ENCODE measurements at places on chromosomes 3 and 15.

- no peak for DNase-seq
These were observed 32.4 kb downstream of the SCN11A start for GRCh38 chr3:39019299-39019698.

DNA sequence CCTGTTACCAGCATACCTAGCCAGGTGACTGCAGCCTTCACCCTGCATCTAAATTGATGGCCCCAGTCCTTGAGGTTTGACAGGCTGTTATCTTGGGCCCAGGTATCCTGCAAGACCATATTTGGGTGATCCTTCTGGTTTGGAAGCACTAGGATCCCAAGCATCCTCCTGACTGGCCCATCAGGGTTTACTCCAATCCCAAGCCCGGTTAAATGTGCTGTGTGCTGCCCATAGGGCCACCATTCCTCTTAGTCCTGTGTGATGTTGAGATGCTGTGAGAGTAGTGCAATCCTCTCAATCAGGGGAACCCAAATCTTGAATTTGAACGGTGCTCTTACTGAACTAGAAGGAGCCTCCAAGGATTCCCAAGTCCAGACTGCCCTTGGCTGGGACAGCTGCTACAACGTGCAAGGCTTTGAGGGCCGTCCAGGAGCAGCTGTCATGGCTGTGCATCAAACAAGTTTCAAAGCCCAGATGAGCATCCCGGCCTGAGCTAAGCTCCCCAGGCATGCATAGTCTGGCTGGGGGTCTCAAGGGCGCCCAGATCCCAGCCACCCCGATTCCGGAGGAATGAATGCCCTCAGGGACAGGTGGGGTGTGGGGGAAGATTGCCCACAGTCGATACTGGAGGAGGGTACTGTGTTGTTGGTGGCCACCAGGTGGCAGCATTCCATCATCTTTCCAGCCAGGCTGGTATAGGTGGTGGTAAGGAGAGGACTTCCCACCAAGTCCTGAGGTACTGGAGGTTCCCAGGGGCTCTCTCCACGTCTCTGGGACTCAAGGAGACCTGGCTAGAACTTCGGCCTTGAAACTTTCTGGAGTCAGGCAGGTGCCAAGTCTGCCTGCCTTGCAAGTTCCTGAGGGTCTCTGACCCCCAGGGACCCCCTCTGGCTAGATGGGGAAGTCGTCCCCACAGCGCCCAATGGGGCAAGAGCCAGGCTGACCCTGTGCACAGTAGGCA, 32.6 kb downstream of the RBM5 start:
- DNase-seq: peak; percentile 62

DNA sequence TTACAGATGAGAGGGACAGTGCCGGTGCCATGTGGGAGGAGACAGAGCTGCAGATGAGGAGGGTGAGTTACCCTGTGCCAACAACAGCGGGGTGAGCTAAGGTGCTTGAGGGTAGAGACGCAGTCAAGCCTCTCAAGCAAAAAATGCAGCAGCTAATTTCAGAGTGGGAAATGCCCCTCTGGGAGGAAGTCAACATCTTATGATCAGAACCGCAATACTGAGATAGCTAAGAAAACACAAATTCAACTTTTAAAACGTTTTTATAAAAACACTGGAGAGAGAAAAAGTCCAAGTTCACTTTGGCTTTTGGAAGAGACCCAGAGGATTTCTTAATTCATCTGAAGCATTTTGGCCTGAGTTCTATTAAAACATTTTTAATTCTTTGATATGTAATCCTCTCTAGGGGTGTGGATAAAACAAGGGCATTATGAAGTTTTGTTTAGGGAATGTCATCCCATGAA, 319.2 kb downstream of the SLC9A9 start:
- no peak for DNase-seq

- DNase-seq: no peak
These were observed 98.1 kb upstream of the BFSP2 start for GRCh38 chr3:133301731-133302130.

All from NCI-H345 (cell line).